ENCODE measurements at places on chromosomes 5 and 9.
A peak's percentile ranks its signal among the peaks of the same experiment; 100 is the strongest.

DNA sequence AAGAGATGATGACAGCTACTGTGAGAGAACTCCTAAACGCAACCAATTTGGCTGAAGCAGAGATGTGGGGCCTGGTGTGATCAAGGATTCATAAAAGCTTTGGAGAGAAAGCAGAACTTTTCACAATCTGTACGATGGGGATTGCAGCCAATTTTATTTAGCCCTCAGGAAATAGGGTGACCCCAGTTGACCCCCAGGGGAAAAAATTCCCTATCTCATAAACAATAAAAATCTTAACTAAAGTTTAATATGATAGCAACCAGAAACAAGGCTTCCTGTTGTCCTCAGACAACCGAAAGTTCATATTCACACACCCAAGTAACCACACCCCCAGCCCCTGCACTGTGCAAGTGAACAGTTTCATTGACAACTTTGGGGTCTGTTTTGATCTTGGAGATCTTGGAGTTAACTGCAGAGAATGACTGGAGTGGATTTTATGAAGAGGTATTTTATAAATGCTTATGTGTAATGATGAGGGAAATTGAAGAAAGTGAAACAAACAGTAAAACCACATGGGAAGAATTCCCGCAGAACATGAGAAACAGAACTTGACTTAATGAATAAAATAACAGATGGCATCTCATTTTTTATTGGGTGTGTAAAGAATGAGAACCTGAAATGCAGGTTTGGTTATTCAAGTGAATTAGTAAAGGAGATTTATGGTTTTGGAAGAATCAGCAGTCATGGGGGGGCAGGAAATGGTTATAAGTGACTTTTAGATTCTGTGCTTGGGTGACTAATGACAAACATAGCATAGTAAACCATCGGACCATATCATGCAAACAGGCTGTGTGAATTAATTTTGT, 94.5 kb downstream of the PDE4D start:
- peak; percentile 82 for DNase-seq

DNA sequence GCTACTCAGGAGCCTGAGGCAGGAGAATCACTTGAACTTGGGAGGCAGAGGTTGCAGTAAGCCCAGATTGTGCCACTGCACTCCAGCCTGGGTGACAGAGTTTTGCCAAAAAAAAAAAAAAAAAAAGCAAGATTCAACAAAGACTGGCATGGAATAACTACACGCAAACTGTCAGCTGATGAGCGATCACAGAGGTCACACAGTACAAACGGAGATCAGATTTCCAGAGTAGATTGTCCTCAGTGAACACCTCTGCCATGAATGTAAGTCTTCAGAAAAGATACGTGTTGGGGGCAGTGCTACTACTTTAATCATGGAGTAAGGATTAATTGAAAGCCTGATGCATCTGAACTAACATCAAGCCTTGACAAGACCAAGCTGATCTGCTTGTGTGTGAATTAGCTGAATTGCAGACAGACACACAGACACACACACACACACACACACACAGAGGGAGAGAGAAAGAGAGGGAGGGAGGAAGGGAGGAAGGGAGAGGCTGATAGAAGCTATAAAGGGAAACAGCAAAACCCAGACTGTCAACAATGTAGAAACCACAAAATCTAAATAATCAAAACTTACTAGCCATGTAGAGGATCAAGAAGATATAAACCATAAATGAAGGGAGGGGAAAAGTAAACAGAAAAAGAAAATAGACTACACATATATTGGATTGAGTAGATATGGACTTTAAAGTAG, 222.9 kb upstream of the ZNF462 start:
- no peak for DNase-seq

DNA sequence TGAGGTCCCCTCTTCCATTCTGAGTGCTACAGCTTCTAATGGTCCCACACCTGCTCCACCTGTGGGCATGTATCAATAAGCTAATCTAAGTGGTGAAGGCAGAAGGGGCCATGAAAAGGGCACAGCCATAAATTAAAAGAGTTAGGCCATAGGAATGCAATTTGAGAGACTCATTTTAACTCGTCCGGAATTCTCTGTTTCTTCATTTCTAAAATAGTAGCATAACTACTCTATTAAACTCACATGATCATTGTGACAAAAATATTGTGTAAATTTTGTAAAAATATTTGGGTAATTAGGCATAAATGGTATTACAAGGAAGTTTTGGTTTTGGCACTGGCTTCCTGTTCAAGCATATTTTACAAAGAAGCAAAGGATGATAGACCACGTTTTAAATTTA, 103.1 kb upstream of the TXNDC8 start:
- DNase-seq: no peak

GRCh38 chr9:128523199-128523925, 18.8 kb downstream of the GLE1 start:
- no peak for DNase-seq

- no peak for DNase-seq
Observed at GRCh38 chr5:133610489-133611356, 1.6 kb downstream of the FSTL4 start.

DNA sequence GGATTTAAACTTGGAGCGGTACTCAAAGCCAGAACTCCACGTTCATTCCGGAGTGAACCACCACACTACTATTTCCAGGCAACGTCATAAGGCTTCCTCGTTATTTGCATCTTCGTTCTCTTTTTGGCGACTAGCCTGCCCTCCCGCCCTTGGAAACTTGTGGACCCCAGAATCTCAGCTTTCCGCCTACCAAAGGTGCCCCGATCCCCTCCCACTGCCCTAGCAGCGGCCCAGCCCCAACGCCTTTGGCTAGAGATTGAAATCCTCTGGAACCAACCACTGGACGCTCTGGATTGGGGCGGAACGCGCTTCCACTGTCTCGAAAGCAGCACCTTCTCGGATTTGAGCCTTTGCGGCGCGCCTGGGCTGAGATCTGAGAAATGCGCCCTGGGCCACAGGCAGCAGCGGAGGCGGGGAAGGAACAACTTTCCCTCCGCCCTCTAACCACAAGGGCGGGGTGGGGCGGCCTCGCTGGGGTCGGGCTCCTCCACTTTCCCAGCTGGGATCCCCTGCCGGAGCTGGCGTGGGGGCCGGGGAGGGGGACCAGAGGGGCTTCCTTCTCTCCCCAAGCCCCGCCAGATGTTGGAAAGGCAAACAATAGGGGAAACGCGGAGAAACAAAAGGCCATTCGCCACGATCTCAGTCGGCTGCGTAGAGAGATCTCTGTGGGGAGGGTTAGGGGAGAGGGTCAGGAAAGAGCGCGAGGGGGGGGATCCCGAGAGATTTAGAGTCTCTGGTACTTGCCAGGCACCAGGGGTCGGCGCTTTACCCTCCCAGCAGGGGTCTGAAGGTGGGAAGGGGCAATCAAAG, 1.3 kb downstream of the MOB3B start:
- peak; percentile 22 for DNase-seq

DNA sequence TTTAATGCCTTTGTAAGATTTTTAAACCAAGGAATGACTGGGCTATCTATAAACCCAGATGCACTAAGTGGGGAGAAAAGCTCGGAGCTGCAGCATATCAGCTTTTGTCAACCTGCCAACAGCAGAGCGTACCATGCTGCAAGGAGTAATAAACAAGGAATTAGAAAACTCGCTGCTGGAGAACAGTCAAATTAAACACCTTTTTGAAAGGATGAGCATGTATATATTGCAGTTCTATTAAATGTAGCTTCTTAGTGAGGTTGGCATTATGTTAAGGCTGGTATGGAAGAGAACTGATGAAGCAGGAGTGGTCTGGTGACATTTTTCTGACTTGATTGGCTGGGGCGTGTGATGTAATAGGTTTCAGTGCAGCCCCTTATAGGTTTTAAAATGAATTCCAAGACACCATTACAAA, 74.7 kb downstream of the PIK3R1 start:
- no peak for DNase-seq

DNA sequence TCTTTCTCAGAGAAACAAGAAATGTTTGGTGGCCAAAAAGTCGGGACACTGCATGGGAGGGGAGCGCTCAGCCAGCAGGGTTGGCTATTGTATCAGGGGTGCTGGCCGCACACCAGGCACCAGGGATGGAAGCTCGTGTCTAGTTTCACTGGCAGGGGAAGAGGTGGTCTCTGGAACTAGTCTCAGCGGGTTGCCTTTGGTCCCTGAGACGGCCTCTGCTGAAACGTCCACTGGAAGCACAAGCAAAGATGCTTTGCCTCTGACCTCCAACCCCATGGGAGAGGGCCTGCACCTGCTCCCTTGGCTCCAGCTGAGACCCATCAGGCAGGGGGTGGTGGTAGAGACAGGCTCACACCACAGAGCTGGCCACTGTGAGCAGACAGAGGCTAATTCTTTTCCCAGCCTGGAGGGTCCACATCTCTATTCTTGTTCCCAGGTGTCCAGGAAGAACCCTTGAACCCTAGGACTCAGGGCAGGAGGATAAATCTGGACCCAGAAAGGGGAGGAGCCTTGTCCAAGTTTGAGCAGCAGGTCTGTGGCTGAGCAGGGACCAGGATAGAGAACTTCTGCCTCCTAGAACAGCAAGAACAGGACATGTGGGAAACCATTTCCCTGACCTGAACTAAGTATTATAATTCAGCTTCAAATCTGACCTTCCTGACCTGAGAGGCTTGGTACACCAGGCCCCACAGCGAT, 102.6 kb downstream of the RGS3 start:
- no peak for DNase-seq

DNA sequence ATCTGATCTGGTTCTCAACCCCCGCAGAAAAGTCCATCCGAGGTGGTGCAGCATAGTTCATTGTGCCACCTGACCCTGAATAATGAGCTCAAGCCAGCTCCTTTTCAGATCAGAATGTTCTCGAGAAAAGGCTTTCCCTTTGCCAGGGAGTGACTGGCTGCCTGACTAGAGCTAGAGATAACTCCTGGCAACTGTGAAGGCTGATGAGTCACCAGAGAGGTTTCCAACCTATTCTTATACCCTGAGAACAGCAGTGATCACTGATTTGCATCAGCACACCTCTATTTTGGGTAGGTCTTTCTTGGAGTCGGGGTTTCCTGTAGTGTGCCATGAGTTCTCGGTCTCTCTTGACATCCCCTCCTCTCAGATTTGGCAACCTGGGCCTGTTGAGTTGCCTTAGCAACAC, 127.9 kb downstream of the PIK3R1 start:
- DNase-seq: peak; percentile 55

GRCh38 chr5:133240425-133241091, 188.7 kb downstream of the HSPA4 start:
- peak; percentile 96 for DNase-seq

- DNase-seq: no peak
Observed at GRCh38 chr9:7243838-7244237, 486.1 kb downstream of the KDM4C start.

DNA sequence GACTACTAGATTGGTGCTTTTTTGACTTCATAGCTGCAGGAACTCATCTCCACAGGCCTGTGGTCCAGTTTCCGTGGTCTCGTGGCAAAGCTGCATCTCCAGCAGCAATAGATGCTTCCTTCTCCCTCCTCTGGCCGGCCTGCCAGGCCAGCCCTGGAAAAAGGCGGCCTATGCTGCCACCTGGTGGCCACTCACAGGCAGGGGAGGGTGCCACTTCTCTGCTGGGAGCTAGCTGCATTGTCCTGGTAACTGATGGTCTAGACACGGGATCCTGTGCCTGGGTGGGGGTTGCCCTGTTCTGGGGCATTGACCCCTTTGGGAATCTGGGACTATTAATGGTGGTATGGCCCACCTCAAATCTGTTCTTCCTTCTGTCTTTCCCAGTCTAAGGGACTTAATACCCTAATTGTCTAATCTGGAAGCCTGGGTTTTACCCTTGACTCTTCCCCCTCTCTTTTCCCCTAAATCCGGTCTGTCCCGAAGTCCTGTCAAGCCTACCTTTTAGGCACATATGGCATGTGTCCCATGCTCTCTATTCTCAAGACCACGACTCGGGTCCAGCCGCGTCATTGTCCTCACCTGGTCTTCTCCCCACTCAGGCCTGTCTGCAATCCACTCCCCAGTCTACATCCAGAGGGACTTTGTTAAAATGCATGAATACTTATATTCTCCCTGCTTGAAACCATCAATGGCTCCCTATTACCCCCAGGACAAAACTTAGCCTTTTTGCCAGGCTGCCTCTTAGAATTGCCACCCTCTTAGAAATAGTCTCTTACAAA, 20.1 kb upstream of the PTGS1 start:
- peak; percentile 75 for DNase-seq

GRCh38 chr5:124645396-124645795, 101.0 kb downstream of the ZNF608 start:
- no peak for DNase-seq

- no peak for DNase-seq
Observed at GRCh38 chr9:16885931-16886330, 15.5 kb upstream of the BNC2 start.

- no peak for DNase-seq
Observed at GRCh38 chr5:50445296-50445949, 4.3 kb upstream of the EMB start.

DNA sequence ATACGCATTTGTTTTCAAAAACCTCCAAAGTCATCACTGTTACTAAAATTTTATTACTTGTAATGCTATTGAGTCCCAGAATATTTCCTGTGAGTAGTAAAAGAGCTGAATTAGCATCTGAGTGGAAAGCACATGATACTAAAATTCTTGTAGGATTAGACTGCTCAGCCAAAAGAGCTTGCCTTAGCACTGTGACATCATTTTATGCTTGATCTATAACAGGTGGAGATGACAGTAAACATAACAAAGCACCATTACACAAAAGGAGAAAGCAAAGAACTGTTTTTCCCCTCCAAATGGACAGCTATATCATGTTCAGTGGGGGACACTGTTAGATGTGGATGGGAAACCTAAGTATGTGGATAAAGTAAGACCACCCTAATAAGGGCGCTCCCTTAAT, 5.8 kb upstream of the JAK2 start:
- DNase-seq: no peak

DNA sequence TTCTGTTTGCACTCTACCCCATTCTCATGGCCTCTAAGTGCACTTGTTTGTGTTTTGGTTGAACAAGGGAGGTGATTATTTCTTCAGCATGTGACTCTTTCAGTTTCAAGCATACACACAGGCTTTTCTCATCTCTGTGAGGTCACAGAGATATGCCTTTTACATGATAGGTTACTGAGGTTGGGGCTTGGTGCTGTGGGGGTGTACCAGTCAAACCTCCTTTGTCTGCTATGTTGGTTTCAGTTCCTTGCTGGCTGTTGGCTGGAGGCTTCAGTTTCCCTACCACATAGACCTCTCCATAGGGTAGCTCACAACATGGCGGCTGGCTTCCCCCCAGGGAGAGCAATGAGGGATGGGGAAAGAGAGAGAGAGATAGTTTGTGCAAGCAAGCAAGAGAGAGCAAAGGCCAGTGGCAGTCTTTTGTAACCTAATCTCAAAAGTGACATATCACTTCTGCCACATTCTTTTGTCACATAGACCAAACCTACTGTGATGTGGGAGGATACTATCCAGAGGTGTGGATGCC, 96.7 kb upstream of the SEMA6A start:
- no peak for DNase-seq
